ENCODE measurements at places on chromosomes 11 and 22.

DNA sequence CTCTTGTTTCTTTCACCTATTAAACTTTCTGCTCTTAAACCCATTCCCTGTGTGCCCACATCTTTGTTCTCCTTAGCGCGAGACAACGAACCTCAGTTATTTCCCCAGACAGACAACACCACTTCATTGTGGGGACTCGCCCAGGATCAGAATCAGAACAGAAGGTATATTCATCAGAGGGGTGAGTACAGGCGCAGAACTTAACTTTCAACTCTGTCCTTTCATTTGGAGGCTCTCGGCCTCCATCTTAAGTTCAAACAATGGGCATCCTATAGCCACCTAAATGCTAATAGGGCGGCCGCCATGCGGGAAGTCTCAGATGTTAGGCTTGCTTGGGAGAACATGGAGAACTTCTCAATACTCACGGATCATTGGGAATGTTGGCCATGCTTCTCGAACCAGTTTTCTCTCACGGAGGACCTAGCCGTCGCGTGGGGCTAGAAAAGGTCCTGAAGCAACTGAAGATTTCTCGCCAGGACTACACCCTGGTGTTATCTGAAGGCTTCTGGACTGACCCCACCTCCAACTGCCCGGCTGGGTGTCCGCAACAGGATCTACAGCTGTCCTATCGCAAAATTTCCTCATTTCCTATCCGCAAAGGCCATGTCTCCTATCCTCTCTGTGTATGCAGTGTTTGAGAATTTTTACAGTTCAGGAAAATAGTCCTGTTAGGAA, 13.4 kb upstream of the HYLS1 start:
- no peak for DNase-seq

DNA sequence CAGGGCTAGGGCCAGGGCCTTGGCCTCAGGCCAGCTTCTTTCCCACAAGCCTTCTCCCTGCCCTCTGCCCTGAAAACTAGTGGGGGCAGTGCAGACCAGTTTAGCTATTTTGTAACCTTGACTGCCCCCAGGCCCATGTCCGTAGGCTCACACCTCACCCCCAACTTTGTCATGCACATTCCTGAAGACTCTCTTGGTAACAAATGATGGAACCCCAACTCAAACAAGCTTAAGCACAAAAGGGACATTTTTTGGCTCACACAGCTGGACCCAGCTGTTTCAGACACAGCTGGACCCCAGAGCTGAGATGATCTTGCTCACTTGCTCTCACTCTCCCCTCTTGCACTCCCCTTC, 46.6 kb downstream of the KCNQ1OT1 start:
- no peak for DNase-seq

DNA sequence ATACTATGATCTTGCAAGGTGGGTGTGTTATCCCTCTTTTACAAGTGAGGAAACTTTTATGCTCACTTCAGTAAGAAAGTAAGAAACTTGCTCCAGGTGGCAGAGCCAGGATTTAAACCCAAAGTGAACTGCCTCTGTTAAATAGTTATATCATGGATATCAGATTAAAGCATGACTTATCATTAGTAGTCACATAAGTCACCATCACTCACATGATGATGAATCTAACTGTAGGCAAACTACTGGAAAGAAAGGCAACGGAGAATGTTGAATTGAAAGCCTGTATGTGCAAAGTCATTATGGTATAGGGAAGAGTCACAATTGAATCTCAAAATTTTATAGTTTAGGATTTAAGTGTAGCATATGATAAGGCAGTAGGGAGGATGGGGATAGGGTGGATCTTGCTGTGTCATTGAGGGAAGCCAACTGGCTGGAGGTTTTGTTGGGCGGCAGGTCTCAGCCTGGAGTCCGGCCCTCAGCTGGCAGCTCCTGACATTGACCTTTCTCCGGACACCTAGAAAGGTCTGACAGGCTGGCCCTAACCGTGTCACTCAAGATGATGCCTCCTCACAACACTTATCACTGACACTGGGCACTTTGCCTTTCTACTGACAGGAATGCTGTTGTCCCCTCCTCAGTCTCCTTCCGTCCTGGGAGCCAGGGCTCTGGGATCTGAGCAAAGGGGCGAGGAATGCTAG, 98.3 kb downstream of the EMSY start:
- no peak for DNase-seq

DNA sequence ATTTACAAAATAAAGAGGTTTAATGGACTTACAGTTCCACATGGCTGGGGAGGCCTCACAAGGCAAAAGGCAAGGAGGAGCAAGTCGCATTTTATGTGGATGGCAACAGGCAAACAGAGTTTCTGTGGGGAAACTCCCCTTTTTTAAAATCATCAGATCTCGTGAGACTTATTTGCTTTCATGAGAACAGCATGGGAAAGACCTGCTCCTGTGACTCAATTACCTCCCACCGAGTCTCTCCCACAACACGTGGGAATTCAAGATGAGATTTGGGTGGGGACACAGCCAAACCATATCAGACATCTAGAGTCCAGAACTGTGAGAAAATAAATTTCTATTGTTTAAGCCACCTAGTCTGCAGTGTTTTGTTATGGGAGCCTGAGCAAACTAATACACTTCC, 80.8 kb downstream of the ME3 start:
- DNase-seq: no peak

DNA sequence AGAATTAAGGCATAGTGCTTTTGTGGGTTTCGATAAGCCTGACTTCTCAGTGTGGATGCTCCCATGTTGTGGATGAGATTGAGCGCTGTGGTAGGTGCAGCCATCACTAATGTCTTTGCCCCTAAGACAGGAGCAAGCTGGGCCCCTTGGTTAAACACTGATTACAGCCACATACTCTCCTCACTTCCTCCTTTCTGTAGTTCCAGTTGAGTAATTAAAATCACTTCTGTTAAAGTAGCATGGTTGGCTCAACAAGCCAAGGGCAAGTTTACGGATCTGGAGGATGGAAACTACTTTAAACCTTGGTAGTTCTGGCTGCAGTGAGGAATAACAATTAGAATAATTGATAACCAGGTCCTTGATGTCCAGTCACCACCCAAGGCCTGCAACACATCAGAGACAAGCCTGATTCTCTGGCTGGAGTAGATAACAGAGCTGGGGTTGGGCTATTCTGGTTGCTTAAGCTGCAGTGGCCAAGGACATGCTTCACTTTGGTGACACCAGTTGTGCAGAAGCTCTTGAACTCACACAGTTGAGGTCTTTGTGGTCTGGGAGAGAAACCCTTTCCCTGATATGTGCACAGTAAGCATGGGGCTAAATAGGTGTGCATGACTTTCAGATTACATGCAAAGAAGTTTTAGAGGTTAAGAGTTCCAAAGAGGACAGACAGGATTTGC, 81.3 kb downstream of the KIRREL3 start:
- DNase-seq: peak; percentile 16

DNA sequence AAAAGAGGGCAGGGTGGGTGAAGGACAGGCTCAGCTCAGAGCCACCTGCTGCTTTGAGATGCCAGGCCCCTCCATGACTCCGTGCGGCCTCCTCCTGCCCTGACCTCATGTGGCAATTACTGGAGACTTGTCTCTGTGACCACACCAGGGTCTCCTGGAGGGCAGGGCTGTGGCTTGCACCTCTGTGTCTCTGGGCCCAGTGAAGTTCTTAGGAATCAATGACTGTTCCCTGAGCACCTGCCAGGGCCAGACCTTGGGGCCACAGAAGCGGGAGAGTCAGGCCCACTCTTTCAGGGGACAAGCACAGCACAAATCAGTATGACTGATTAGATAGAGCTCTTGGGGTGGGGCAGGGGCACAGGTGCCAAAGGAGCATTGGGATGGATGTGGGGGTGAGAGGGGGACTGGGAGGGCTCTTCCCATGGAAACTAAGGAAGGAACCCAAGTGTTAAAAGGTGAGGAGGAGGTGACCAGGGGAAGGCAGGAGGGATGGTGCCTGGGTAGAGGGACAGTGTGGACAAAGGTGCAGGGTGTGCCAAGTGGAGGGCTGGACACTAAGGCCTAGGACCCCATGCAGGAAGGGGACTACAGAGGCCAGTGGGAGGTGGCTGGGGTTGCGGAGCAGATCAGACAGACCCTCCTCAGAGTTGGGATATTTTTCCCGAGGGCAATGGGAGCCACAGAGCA, 77.3 kb upstream of the SHISAL1 start:
- no peak for DNase-seq

- DNase-seq: no peak
These were observed 85.7 kb upstream of the LIN7C start for GRCh38 chr11:27592098-27592780.

DNA sequence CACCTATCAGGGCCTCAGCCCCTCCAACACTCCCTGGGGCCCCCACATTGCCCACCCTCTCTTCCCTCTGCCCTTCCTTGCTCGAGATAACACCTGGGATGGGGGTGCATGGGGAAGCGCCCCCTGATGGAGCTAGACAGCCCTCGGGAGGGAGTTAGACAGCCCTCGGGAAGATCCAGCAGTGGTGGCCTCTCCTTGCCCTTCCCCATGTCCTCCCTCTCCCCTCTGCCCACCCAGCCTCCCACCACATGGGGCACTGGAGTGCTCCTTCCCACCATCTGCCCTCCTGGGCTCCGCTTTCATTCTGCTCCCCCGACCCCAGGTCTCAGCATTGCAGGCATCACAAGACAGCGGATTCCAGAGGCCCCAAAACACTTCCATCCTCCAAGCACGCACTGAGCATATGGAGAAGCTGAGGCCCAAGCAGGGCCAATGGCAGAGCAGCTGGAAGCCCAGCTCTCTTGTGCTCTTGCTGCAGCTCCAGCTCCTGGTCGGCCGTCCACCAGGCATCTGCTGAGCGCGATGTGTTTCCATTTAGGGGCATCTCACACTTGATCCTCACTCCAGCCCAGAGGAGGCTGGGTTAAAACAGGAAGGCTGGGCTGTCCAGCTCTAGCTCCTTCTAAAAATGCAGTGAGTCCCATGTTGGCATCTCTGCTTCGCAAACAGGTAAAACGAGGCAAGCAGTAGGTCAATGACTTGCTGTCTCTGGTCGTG, 65.6 kb downstream of the IGLL1 start:
- DNase-seq: no peak

DNA sequence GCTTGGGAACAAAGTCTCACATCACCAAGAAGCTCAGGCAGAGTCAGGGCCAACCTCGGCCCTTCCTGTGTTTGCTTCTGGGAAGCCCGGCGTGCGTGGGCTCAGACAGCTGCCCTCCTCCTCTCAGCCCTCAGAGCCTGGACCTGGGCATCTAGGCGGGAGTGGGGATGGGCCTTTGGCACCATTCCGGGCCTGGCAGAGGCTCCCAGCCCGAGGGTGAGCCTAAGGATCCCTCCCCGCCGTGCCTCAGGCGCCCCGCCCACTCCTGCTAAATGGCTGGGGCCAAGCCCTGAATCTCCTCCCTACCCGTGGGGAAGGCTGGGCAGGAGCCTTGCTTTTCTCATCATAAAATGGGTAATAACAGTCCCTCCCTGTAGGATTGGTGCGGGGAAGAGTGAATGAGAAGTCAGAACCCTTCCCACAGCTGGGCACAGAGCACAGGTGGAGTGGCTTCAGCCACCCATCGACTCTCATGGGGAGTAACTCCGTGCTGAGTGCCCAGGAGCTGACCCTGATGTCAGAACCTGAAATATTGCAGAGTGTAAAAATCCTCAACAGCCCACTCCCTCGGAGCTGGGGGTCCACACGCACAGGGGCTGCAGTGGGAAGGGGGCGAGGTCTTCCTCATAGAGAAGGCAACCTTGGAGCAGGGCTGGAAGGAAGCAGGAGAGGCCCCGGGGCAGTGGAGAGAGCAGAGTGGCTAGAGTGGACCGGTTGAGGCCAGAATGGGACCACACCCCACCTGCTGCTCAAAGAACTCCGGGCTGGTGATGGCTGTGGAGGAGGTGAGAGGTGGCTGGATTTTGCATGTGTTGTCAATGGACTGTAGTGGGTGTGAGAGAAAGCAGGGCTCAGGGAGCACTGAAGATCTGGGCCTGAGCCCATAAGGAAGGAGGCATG, 18.8 kb upstream of the CDKN1C start:
- DNase-seq: no peak

DNA sequence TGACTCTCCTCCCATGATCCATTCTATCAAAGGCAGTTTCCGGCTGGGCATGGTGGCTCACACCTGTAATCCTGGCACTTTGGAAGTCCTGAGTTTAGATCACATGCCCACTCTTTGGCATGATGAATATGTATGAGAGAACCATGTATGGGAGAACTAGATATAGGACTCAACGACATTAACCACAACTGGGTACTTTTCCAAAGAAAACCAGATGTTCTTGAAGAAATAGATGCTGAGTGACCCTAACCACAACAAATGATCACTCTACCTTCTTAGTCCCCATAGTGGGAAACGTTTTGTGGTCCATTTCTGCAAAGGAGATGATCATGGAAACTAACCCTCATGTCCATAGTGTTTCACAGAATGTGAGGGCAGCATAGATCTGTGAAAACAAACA, 13.6 kb downstream of the FJX1 start:
- DNase-seq: no peak

GRCh38 chr22:26429458-26430286, 612 bp downstream of the ASPHD2 start:
- DNase-seq: no peak

DNA sequence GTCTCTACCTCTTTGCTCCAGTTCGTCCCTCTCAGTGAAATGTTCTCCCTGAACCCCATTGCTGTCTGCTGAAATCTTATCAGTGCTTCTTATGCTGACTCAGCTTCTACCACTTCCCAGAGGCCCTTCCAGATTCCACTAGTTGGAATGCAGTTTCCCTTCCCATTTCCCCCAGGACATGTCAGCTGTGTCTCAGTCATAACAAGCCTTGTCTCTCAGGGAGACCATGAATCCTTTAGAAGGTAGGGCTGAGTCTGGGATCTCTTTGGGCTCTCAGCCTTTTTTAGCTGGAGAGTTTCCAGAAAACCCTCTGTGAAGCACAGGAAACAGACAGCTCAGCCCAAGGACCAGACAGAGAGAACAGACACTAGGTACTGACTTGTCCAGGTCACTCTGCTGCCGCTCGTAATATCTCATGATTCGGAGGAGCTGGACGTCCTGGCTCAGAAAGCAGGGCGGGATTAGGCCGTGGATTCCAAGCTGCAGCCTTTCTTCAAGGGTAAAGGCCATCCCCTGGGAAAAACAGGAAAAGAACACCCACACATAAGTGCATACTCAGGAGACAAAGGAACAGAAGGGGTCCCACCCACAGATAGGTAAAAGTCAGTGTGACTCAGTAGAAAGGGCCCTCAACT, 113.0 kb downstream of the ME3 start:
- no peak for DNase-seq

DNA sequence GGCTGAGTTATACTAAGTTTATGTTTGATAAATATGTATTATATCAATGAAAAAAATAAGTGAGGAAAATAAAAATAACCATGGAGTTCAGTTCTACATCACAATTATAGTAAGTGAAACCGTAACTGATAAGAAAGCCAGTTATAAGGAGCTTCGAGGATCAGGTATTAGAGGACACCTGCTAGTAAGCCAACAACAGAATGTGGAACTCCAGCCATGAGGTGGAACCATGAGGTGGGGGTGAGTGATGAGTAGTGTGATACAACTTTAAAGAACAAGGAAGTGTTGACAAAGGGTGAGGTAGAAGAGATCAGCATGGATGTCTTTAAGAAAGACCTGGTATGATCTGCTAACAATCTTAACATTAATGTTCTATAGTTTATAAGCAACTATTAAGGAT, 452.9 kb downstream of the GUCY1A2 start:
- DNase-seq: no peak

DNA sequence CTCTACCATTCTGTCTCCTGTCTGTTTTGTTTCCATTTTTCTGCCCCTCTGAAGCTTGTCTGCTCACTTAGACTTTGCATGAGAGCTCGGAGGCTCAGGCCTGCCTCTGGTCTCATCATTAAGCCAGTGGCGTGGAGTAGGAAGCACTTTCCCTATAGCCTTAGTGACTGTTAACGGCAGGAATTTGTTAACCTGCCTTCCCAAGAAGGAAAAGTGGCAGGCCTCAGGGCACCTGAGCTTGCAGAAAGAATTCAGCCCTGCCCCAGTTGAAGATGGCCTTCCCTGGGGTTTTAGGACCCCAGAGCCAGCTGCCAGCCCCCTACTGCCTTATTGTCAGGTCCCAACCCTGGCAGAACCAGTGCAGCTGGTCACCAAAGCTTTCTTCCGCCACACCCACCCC, 93.2 kb downstream of the PKNOX2 start:
- DNase-seq: no peak
